Left ventricle myocardium inferior (tissue), 1 donor: ENCODE measurements at places on chromosomes 12 and 14.

GRCh38 chr12:129762436-129762835 is 141.4 kb downstream of the TMEM132D start:
- no peak for DNase-seq

GRCh38 chr14:84323978-84324377 is 1206.0 kb upstream of the FLRT2 start:
- no peak for DNase-seq

DNA sequence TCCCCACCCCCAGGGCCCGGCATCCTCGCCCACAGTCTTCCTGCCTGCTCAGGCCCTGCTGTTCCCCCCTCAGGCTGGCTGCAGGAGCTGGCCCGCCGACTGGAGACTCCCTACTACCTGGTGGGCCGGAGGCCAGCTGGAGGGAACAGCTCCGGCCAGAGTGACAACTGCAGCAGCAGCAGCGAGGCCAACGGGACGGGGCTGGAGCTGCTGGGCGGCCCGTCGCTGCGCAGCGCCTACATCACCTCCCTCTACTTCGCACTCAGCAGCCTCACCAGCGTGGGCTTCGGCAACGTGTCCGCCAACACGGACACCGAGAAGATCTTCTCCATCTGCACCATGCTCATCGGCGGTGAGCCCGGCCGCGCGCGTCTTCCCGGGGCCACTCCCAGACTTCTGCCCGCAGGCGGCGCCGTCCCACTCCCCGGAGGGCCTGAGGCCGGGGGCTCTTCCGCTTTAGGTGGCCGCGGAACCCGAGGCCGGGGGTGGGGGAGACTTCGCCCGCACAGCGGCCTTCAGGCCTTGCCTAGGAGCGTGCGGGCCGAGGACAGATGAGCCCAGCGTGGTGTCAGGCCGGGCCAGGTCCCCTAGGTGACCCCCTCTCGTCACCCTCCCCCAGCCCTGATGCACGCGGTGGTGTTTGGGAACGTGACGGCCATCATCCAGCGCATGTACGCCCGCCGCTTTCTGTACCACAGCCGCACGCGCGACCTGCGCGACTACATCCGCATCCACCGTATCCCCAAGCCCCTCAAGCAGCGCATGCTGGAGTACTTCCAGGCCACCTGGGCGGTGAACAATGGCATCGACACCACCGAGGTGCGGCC is 10.2 kb downstream of the KCNH3 start:
- DNase-seq = no peak

DNA sequence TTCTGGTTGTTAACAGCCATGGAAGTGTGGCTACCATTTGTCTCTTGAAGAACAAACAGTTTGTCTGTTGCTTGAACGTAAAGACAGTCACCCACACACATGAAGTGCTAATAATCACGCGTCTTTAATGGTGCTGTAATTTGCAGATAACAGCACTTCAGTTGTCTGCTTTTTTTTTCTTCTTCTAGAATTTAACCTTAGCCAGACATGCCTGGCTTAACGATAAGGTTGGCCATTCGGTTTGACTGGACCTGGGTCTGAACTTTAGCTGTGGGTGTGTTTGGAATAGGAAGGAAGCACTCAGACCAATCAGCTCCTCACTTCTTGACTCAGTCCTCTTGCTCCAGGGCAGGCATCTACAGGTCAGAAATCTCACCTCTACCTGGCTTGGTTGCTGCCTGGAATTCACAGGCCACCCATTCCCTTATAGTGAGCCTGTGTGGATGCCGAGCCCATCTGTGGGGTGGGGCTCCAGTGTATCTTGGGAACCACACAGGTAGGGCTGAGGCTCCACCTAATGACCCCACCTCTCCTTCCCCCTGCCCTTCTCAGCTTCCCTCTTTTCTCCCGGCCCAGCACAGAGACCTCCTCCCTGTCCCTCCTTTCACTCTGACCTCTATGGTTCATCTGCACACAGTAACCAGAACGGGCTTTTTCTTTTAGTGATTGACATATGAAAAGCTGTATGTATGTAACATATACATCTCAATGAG is 246.4 kb upstream of the PWP1 start:
- DNase-seq = no peak

DNA sequence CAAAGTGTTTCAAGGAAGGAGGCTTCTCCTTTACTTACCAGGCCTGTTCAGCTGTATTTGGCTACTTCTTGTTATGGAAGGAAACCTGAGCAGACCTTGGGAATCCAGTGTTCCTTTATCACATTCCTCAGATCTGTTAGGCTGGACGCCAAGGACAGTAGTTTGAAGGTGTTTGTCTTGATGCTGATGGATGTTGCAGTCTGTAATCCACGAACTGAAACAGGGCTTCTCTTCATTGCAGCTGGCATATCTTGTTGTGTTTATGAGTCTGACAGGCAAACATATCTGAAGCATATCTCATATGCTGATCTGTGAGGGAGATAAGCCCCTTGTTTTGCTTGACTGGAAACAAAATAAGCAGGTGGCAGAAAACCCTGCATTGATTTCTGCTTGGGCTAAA is 904.3 kb downstream of the NRXN3 start:
- no peak for DNase-seq

GRCh38 chr12:114697243-114697716 is 13.3 kb upstream of the TBX3 start:
- DNase-seq = no peak

DNA sequence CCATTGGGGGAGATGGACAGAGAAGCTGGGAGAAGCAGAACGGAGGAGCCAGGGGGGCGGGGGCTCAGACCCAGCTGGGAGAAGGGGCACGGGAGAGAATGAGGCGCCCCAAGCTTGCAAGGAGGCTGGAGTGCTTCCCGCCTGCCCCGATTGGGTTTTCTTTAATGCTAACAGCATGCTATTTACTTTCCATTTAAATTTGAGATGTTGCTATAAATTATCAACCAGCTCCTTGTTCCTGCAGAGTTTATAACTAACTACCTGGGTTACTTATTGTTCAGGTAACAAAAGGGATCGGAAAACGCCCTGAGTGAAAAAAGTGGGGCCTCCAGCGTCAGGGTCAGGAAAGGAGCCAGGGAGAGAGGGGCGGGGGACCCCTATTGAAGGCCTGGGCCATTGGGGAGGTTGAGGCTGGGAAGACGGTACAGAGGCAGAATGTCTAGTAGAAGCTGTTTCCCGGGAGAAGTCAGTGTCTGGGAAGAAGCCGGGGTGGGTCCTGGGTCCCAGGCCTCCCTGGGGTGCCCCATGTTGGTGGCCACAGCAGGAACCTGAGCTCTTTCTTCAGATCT is 2.5 kb downstream of the HNF1A start:
- DNase-seq = no peak

- DNase-seq = no peak
Measured at GRCh38 chr14:84804468-84804867, 725.5 kb upstream of the FLRT2 start.
